Progenitor cell of endocrine pancreas (in vitro differentiated cells): ENCODE measurements at places on chromosomes 2 and 18.

GRCh38 chr2:240112914-240113690 lies 23.0 kb downstream of the COPS9 start:
- DNase-seq: no peak

DNA sequence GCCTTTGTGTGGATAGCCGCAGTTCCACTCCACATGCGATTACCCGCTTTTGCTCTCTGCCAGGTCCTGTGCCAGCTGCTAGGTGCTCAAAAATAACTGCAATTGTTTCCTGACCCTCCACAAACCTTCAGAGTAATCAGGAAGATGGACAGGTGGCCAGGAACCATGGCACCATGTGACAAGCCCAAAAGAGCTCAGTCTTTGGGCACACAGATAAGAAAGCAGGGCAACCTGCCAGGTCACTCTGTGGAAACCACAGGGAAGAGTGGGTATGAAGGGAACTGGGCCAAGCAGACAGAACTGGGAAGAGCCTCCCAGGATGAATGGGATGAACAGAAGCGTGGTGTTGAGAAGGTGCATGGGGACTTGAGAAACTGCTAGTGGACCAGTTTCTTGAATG lies 79.4 kb upstream of the AGAP1 start:
- no peak for DNase-seq

DNA sequence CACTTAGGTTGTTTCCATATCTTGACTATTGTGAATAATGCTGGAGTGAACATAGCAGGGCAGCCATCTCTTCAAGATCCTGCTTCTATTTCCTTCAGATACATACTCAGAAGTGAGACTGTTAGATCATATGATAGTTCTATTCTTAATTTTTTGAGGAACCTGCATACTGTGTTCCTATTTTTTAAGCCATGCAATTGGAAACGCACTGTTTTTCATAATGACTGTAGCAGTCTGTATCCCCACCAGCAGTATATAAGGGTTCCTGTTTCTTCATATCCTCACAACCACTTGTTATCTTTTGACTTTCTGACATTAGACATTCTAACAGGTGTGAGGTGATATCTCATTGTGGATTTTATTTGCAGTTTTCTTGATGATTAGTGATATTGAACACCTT lies 15.5 kb downstream of the NEURL3 start:
- no peak for DNase-seq

GRCh38 chr2:10097352-10098148 lies 17.3 kb upstream of the CYS1 start:
- peak; percentile 48 for DNase-seq

- DNase-seq: no peak
Observed at GRCh38 chr18:3979024-3979423, 476.1 kb downstream of the DLGAP1 start.

GRCh38 chr18:45057955-45058600 lies 377.4 kb downstream of the SETBP1 start:
- DNase-seq: no peak
